Neural crest cell (in vitro differentiated cells): ENCODE measurements at places on chromosomes 3 and 15.

- no peak for DNase-seq
These were observed 59.0 kb downstream of the FRMD4B start for GRCh38 chr3:69326855-69327300.

DNA sequence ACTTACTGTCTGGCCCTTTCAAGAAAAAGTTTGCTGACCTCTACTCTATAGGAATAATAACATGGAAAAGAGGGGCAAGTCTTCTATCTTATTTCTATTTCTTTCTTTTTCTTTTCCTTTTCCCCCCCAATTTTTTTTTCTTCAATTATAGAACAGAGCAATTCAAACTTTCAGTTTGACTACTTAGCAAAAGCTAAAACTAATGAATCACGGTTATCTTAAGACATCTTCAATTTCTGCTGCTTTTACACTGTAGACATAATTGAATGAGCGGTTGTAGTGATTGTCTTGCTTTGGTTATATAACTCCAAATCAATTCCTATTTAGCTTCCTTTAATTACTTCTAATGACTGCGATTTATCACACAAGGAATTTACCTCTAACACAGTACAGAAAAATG lies 74.3 kb upstream of the P2RY1 start:
- no peak for DNase-seq

DNA sequence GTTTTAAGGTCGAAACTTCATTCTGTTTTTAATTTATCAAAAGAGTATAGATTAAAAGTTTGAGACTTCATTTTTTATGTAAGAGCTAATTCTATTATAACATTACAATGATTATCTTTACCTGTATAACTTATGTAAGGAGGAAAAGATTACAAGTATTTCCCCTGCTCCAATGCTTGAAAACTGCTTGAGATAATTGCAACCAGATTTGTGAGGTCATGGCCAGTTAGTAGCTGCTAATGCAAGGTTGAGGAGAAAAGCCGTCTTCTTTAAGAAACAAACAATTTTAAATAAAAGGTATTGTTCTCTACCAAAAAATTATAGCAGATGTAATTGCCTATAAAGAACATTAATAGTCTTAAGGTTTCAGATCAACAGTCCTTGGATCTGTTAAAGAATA lies 208.3 kb upstream of the UBE2E2 start:
- no peak for DNase-seq

DNA sequence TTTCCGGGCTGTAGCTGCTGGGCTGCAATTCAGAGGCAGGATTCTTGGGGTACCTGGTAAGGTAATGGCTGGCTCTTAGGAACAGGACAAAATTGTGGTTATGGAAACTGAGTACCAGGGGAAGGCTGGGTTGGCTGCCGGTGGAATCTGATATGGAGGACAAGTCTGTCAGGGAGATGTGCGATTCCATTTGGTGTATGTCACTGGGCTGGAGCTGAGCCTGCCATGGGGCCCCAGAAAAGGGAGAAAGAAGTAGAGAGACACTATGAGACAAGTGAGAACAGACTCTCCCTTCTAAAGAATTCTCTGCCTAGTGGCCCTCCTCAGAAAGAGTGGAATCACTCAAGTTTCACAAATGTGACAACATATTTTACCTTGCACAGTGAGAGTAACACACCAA lies 368.2 kb upstream of the ROPN1 start:
- DNase-seq = no peak

GRCh38 chr3:50602595-50603191 lies 8.9 kb downstream of the CISH start:
- no peak for DNase-seq

GRCh38 chr3:87873136-87873535 lies 185.7 kb downstream of the CGGBP1 start:
- DNase-seq = no peak

DNA sequence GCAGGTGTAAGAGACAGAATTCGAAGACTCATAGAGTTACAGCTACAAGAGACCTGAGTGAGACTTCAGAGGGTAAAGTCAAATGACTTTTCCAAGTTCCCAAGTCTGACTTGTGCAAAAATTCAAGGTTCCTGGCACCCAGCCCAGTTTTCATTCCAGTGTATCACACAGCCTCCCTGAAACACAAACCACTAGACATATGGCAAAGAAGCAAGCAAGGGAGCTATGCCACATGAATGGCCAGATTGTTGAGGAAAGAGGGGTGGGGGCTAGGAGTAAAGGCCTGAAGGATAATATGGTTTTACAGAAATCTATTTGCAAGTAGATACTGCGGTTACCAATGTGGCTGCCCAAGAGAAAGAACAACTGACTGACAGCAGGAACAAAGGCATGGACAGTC lies 301.2 kb downstream of the MECOM start:
- DNase-seq = no peak

DNA sequence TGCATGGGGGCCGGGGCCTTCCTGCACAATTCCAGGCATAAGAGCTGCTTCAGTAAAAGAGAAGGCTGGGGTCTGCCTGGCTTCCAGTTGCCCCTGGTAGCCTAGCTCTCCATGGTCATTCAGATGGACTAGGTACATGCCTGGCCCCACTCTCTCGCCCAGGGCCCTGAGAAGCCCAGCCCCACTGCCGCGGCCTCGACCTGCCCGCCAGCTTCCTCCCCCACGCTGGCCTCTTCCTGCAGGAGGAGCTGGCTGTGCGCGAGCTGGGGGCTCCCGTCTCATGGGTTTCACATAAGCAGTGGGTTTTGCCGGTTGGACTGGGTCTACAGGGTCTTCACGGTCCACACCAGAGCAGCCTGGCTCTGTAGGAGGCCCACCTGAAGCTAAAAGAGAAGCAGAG lies 3.6 kb downstream of the PRR20G start:
- no peak for DNase-seq
